Mucosa of gallbladder (tissue), 1 donor: ENCODE measurements at places on chromosomes 16 and 17. TPM values are rescaled to one million over a fixed set of nuclear protein-coding genes. Genes with fewer than 3 reads are reported as not detected.

DNA sequence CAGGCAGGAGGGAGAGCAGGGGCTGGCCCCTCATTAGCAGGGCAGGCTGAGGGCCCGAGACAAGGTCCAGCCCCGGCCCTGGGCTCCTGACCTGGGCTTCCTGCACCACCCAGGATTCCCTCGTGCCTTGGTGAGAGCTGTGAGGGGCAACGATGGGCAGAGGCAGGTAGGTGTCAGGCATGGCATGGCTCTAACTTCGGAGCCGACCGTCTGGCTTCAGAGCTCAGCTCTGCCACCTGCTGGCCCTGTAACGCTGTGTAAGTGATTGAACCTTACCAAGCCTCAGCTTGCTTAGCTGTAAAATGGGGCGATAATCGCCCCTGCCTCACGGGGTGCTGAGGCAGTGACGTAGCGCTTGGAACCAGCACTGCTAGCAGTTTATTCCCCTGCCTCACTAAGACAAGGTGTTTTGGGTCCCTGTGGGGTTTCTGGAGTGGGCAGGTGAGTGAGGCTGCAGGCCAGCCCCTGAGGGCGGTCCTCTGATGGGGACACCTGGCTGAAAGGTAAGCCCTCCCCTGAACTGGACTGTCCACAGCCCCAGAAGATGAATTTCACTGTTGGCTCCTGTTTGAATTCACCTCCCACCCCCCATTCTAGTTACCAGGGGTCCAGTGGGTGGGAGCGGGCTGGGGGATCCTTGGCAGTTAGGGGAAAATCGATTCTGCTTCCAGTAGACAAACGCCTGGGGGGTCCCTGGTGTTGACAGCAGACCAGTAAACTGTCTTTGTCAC, 184.8 kb upstream of the GSE1 start:
- DNase-seq = no peak

DNA sequence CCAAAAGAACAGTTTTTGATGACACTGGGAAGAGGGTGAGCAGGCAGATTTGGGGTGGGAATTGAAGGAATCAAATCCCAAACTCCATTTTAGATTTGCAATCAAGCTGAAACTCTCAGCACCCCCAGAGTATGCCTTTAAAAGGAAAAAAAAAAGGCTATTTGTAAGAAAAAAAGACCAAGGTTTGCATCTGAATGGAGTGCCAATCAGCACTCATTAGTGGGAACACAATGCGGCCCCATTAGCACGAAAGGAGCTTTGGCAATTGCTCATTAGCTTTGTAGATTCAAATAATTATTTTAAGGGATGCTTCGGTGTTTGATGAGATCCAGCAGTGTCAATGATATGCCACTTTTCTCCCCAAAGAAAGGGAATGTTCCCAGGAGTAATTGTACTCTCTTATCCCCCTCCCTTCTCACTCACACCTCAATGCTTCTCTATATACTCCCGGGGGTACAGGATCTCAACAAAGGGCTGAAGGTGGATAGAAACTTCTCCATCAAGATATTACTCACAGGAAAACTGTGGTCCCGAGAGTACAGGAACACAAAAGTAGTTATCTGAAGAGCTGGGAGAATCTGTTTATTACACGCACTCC, 32.2 kb downstream of the CHP2 start:
- DNase-seq = no peak

Gene MYO15A
- 3.3 TPM for total RNA-seq

Gene NFATC3
- total RNA-seq = 46.5 TPM

GRCh38 chr16:73717266-73717974, 579.2 kb upstream of the PSMD7 start:
- DNase-seq = no peak

DNA sequence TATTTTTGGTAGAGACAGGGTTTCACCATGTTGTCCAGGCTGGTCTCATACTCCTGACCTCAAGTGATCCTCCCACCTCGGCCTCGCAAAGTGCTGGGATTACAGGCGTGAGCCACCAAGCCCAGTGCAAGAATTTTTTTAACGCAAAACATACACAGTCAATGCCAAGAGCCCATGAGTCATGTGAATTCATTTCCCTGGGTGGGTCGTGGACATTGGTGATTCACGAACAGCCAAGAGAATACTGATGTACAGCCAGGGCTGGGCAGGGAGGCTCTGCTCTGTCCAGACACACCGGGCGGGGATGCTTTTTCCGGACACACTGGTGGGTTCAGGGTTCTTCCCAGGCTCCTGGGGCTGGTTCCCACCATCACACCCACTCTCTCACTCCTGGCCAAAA, 17.7 kb downstream of the SLC38A8 start:
- DNase-seq = no peak

Gene HERPUD1
- total RNA-seq = 144 TPM

Gene TBC1D3H
- not detected for total RNA-seq

DNA sequence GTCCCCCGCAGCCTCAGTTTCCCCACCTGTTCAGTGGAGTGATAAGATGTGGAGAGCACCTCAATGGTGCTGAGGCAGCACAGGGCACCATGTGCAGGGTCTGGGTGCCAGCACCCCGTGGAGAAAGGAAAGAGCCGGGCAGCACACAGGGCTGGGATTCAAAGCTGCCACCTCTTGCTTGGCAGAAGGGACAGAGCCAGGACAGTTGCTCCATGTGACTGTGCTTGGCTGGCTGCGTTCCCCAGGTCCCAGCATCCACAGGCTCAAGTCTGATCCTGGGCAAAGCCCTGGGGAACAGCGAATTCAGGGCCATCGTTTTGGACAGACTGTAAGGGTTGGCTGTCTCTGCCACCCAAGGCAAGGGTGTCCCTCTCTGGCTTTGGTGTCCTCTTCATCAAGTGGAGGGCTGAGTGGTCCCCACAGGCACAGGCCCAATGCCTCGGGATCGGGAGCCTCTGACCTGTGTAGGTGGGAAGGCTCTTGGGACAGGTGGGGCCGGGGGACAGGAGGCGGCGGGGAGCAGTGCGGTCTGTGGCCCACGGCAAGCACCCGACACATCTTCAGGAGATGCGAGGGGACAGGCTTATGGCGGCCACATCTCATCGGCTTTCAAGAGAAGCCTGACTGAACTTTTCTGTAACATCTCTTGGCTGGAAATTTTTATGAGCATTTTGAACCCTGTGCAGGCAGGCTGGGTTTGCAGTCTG, 8.5 kb downstream of the ZNF469 start:
- DNase-seq = no peak
